ENCODE measurements at places on chromosomes 6 and 20. TPM values are rescaled to one million over a fixed set of nuclear protein-coding genes. Genes with fewer than 3 reads are reported as not detected.
A peak's percentile ranks its signal among the peaks of the same experiment; 100 is the strongest.

The SLC17A1 gene
- total RNA-seq: 8.7 TPM

The BCAS1 gene
- 0.08 TPM for total RNA-seq

The RPP21 gene
- total RNA-seq: 16.1 TPM

The SLC22A3 gene
- total RNA-seq: 34.5 TPM

The SNAP91 gene
- total RNA-seq: not detected

The NFATC2 gene
- total RNA-seq: 4.6 TPM

The CALHM6 gene
- total RNA-seq: 2.2 TPM

The CD40 gene
- 6.6 TPM for total RNA-seq

The STX11 gene
- 0.75 TPM for total RNA-seq

The FAM209B gene
- total RNA-seq: not detected

The HTR1B gene
- not detected for total RNA-seq

The KHDRBS2 gene
- total RNA-seq: not detected

DNA sequence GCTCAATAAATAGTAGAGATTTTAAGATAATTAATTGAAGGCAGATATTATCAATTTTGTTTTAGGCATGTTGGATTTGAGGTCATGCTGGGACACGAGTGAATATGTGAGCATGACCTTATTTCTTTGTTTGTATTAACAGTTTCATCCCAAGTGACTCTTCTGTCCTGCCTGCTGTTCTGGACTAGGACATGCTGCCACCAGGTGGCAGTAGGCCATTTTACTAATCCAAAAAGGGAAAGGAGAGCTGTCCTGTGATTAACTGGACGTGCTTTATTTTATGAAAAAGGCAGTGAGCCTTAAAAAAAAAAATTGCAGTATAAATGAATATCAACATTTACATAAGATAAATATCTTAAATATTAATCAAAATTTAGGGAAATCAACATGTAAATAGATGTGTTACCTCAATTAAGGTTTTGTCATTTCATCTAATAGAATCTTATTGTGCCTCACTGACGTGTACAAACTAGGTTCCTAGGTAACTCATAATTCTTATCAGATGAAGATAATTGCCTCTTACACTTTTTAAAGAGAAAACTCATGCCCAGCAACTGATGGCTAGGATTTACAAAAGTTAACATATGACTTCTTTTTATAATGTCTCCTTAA is 49.8 kb downstream of the FRK start:
- peak; percentile 78 for DNase-seq

DNA sequence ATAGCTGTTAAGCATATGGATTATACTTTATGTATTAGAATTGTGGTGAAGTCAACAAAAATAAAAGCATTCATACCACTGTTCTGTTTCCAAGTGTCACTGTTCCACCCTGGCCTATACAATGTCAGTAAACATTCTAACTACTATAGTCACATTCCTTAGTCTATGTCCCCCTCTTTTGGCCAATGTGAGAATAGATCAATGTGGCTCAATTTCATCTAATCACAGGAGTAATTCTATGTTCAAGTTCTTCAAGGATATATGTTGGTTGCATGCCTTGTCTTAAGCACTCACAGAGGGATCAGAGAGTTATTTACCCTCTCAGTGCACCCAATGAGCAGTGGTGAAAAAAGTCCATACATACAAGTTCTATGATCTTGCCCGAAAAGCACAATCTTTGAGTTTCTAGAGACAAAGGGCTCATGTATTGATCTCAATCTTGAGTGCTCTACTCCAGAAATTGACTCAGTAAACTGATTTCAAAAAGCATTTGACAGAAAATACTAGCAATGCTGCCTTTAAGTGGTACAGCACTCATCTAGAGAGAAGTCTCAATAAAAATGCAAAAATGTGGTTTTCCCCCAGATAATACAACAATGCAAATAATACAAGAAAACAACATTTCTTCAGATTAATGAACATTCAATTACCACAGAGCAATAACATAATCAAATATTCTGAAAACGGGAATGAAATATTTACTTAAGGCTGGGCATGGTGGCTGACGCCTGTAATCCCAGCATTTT is 16.5 kb downstream of the SMLR1 start:
- no peak for DNase-seq

DNA sequence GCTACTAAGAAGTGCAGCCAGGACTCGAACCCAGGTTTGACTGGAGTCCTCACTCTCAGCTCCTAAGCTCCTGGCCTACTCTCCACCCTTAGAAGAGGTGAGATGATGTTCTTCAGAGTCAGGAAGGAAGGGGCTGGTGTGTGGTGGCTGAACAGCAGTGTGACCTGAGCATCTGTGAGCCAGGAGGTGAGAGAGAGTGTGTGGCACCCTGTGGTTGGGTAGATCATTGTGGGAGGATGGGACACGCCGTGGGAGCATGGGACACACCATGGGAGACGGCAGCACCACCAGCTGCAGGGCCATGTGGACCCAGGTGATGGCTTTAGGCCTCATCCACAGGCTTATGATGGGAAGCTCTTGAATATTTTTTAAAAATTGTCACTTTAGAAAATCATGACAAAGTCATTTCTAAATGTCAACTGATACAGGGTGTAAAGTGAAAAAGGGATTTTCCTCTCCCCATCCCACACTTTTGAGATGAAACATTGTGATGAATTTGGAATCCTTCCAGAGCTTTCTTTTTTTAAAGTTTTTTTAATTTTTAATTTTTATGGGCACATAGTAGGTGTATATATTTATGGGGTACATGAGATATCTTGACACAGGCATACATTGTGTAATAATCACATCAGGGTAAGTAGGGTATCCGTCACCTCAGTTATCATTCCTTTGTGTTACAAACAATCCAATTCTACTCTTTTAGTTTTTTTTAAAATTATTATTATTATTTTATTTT is 31.6 kb downstream of the SRC start:
- no peak for DNase-seq

- no peak for DNase-seq
Measured at GRCh38 chr6:138128096-138128495, 20.9 kb upstream of the PERP start.

GRCh38 chr6:48419992-48420391 is 309.0 kb upstream of the PTCHD4 start:
- DNase-seq: no peak

GRCh38 chr20:1185790-1186334 is 1.1 kb upstream of the TMEM74B start:
- peak; percentile 54 for DNase-seq

DNA sequence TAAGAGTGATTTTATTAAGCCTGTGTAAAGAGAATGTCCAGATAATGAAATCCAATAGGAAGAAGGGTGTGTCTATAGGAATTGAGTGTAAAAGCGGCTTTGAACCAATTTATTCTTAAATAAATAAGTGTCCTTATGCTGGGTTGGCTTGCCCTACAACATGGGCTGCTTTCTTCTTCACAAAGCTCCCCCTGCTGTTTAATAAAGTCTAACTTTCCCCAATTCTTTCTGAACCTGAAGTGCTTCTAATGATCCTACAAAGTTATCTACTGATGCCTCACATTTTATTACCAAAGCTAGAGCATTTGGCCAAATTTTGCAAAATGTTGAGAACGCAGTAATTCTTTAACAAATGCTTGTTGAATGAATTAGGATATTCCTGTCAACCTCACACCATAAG is 36.3 kb upstream of the SIRT5 start:
- DNase-seq: no peak

- DNase-seq: no peak
Measured at GRCh38 chr20:31740208-31740607, 1.1 kb downstream of the TPX2 start.

- no peak for DNase-seq
Measured at GRCh38 chr20:3777381-3777715, 3.9 kb downstream of the SPEF1 start.

DNA sequence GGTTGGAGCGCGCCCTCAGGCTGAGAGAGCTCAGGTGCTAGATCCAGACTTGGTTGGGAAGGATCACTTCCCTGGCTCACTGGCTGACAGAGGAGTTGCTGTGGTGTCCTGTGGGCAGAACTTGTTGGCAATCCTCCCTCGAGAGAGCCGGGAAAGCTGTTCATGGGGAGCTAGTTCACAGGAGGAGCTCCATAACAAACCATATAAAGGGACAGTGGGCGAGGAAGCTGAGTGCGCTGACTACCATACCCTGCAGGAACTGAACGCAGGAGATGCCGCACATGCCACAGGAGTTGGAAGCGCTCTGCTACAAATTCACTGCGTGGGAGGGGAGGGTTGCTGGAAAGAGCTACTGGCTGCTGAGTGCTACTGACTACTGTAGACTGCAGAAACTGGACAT is 243.2 kb downstream of the OGFRL1 start:
- DNase-seq: no peak

GRCh38 chr20:37917461-37917860 is 14.5 kb downstream of the VSTM2L start:
- DNase-seq: no peak

DNA sequence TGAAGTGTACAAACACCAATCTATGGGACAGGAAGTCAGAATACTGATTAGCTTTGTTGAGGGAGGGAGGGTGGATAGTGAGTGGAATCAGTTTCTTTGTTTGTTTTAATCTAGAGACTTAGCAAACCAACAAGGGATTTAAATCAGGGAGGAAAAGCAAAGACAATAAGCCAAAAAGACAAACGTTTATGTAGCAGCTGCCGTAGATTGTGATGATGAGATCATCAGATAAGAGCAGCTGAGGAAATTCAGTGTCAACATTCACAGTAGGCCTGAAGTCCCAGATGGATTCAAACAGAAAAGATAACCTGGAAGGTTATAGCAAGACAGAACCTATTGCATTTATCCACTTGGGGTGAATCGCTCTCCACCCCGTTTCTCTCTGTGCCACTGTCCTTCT is 104.9 kb upstream of the SYNDIG1 start:
- no peak for DNase-seq

GRCh38 chr20:20265210-20265609 is 102.7 kb upstream of the INSM1 start:
- no peak for DNase-seq

DNA sequence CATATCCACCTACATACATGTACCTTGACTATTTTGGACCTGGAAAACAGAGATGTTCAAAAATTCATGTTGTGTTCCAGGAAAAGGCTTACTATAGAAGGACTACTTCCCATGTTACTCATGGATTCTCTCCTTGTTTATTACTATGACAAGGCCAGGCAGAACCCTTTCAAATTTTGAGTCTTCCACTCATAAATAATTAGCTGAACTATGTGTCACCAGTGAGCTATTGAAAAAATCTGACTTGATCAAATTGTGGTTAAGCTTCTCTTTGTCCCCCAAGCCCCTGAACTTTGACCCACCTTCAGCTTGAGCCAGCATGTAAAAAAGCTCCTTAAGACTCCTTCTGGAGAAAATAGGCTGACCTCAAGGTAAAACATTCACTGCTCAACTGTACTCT is 1142.8 kb upstream of the EYS start:
- DNase-seq: no peak

- DNase-seq: no peak
Measured at GRCh38 chr6:166173281-166173951, 5.8 kb upstream of the TBXT start.

- DNase-seq: no peak
Measured at GRCh38 chr6:125421836-125422235, 120.1 kb upstream of the HDDC2 start.

GRCh38 chr6:160742090-160742489 is 40.0 kb downstream of the PLG start:
- no peak for DNase-seq

DNA sequence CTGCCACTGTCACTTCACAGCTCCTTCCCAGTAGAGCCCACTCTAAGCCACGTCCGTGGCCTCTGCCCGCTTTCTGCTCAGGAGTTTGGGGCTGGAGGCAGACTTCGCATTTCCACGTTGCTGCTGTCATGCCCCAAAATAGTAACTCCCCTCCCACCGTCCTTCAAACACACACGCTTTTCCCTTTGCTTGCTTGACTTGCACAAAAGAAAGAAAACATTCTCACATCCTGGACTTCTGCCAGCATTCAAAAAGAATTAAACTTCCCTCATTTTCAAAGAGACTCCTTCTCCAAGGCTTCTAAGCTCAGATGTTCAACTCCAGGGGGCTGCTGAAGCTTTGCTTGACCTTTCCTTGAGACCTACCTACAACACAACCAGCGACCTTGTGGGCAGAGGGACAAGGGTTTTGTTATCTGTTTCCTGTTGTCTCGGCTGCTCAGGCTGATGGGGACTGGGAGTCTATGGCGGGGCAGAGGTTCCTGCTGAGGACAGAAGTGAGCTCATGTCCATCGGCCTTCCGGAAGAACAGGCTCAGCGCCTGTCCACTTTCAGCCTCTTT is 263.8 kb upstream of the FOXQ1 start:
- no peak for DNase-seq

Measured in left lobe of liver (tissue), 2 donors.